Osteocyte (in vitro differentiated cells): ENCODE measurements at places on chromosomes 1 and 21. TPM values are rescaled to one million over a fixed set of nuclear protein-coding genes. Genes with fewer than 3 reads are reported as not detected.

DNA sequence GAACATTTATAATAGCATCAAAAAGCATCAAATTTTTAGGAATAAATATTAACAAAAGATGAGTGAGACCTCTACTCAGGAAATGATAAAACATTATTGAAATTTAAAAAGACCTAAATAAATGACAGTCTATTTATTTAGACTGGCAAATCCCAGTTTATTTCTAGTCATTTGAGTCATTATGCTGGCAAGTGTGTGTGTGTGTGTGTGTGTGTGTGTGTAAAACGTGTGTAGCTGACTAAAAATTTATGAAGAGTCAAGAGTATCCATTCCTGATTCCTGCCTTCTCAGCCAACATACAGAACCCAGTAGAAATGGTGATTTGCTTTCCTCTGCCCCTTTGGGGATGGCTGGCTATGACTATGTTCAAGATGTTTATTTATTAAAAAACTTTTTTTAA lies 46.2 kb downstream of the OSBPL9 start:
- H3K27ac ChIP-seq, result peak overlapping the region; percentile 29
- peaks cover 49% of the 10 kb centered on the region for H3K4me1 ChIP-seq
- no peaks in the 10 kb centered on the region for H3K36me3 ChIP-seq
- no peak overlapping the region for H3K4me3 ChIP-seq

DNA sequence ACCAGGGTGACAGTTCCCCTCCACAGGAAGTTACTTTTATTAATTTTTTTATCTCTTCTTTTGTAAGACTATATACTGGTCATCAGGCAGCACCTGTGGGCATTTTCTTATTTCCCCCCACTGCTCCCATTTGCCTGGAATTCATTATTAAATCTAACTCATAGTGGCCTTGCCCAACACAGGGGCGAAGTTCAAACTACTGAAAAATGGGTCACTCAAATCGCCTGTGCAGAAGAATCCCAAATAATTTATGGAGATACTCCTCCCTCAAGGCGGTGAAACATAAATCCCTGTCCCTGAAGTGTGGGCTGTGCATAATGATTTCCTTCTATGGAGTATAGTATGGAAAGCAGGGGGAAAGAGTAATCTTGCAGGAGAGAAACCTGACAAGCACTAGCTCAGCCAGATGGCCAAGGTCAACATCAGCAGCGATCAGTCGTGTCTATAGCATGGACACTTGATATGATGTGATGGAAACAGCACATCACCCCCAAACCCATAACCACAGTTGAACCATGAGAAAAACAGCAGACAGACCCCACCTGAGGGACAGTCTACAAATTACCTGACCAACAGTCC lies 7.9 kb downstream of the CAMK2N1 start:
- H3K36me3 ChIP-seq, result no peaks in the 10 kb centered on the region
- no peak overlapping the region for H3K27ac ChIP-seq
- no peak overlapping the region for H3K4me3 ChIP-seq
- H3K4me1 ChIP-seq, result peaks cover 49% of the 10 kb centered on the region

DNA sequence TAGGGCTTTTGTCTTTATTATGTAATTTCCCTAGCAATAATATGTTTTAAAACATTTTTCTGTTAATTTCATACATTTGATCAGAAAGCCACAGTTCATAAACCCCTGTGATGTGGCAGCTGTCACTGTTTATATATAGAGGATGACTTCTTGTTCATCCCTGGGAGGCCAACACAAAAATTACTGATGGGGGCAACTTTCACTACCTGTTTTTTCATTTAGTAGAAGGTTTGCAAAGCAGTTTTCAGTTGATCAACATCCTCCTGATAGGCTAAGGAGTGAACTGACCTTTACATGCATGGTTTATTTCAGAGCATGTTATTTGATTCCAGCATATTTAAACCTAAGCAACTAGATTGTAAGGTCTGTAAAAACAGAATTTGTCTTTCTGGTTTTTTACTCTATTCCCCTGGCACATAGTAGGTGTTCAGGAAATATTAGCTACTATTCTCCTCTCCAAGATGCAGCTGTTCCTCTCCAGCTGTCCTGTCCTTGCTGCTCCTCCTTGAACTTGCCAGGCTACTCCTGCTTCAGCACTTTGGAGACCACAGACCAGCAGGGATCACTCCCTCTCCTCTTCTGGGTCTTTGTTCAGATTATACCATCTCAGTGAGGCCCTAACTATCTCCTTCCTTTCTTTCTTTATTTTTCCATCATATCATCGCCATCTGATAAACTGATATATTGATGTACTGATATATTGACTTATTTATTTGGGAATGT lies 54.7 kb downstream of the ROR1 start:
- H3K27ac ChIP-seq, result no peak overlapping the region
- H3K27me3 ChIP-seq, result peaks cover 2% of the 10 kb centered on the region
- no peaks in the 10 kb centered on the region for H3K36me3 ChIP-seq
- no peak for DNase-seq

DNA sequence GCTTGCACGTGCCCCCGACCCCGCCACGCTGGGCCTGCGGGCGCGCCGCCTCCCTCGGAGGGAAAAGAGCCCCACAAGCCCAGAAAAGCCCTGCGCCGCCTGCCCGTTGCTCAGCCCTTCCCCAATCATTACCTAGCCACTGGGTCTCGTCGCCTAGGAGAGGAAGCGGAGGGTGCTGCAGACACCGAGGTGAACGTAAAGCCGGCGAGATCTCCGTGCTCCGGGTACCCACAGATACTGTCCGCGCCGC lies at the start of gene ENO1:
Gene ENO1 (minus strand): TSS at position 239 of the 250 bp plus-strand sequence. CDS start 3,778 bp downstream, outside the sequence.
- no peak for DNase-seq
- peak within 1 kb of the TSS; percentile 93 for H3K4me3 ChIP-seq
- peaks cover 53% of the 10 kb centered on the region for H3K4me1 ChIP-seq
- no peaks in the 10 kb centered on the region for H3K27me3 ChIP-seq
- peak within 1 kb of the TSS; percentile 97 for H3K27ac ChIP-seq
- H3K36me3 ChIP-seq, result peaks cover 8% of the 10 kb centered on the region

Gene KPRP
- total RNA-seq, result not detected in 2 replicates

GRCh38 chr1:87647430-87648177 lies 318.9 kb downstream of the LMO4 start:
- no peak overlapping the region for H3K4me3 ChIP-seq
- no peak overlapping the region for H3K27ac ChIP-seq
- H3K27me3 ChIP-seq, result peaks cover 2% of the 10 kb centered on the region
- H3K4me1 ChIP-seq, result peaks cover 1% of the 10 kb centered on the region
- H3K36me3 ChIP-seq, result no peaks in the 10 kb centered on the region
- DNase-seq, result no peak

DNA sequence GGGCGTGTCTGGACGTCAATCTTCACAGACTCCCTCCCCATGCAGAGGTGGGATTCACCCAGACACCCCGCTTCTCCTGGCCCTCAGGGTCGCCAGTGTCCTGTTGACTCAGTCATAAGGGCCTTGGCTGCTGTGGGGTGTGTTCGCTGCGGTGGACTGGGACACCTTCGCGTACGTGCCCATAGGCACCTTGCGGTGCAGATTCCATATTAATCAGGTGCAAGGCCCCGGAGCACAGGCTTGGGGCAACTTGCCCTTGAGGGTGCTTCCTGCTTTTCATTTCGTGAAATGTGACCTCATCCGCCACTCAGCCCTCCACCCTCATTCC lies 398 bp upstream of the SLC30A10 start:
- peaks cover 43% of the 10 kb centered on the region for H3K27me3 ChIP-seq
- H3K4me3 ChIP-seq, result peak overlapping the region; percentile 61
- H3K27ac ChIP-seq, result no peak overlapping the region
- no peaks in the 10 kb centered on the region for H3K36me3 ChIP-seq
- peaks cover 14% of the 10 kb centered on the region for H3K4me1 ChIP-seq

Gene FCGR2B
- total RNA-seq, result not detected in 2 replicates

GRCh38 chr1:40508375-40509341 lies at the start of gene EXO5:
Gene EXO5, plus strand, starts transcription at chr1:40508767. Its CDS starts 5,778 bp downstream, at chr1:40514545.
- no peaks in the 10 kb centered on the region for H3K27me3 ChIP-seq
- peaks cover 26% of the 10 kb centered on the region for H3K36me3 ChIP-seq
- H3K4me3 ChIP-seq, result peak within 1 kb of the TSS; percentile 88

DNA sequence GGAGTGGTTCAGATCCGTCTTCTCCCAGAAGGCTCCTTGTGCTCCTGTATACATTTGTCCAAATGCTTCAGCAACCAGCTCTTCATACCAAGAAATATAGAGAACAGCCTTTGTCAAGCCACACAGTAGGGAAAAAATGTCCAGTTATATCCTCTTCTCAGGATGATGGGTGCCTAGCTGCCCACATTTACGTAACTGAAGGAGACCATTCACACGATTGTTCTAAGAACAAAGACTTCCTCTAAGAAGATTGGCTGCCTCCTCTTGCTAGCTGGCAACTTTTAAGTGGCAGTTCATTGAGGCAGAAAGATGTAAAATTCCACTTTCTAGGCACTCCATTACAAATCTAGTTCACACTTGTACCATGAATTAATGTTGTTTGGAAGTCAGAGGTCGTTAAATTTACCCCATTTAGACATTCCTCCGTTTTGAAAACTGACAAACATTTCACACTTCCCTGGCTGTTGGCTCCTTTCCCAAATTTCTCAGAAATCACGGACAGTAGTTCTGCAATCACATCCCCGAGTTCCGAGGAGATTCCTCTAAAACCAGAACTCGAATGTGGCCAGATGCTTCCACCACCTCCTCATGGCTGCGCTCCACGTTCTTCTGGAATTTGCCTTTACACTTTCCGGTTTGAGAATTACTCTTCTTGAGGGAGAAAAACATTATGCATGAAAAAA lies 45.6 kb upstream of the CSF1 start:
- H3K27ac ChIP-seq, result peak overlapping the region; percentile 45
- peaks cover 18% of the 10 kb centered on the region for H3K4me1 ChIP-seq
- H3K27me3 ChIP-seq, result peaks cover 2% of the 10 kb centered on the region
- no peak overlapping the region for H3K4me3 ChIP-seq

Gene ODR4
- total RNA-seq, result 17.0 and 19.5 TPM in 2 replicates

Gene RPS6KA1
- total RNA-seq, result 4.4 TPM in 2 replicates

Gene AMY1B
- total RNA-seq, result not detected in 2 replicates

DNA sequence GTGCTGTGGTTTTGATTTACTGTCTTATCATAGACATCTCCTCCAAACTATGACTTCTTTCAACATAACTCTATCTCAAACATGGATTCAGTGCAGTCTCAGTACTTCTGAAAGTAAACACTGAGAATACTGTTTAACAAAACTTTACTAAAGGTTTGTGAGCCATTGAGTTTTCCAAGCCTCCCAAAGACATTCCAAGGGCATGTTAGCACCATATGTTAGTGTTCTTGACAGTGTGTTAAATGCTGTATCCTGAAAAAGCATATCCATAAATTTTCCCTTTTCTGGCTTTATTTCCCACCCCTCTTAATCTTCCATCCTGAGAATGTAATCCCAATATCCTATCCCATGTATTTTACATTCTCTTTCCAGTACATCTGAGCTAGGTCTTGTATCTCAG lies 446.8 kb upstream of the CXADR start:
- H3K27ac ChIP-seq, result no peak overlapping the region
- H3K4me3 ChIP-seq, result no peak overlapping the region
- H3K27me3 ChIP-seq, result no peaks in the 10 kb centered on the region
- DNase-seq, result no peak
- no peaks in the 10 kb centered on the region for H3K36me3 ChIP-seq

DNA sequence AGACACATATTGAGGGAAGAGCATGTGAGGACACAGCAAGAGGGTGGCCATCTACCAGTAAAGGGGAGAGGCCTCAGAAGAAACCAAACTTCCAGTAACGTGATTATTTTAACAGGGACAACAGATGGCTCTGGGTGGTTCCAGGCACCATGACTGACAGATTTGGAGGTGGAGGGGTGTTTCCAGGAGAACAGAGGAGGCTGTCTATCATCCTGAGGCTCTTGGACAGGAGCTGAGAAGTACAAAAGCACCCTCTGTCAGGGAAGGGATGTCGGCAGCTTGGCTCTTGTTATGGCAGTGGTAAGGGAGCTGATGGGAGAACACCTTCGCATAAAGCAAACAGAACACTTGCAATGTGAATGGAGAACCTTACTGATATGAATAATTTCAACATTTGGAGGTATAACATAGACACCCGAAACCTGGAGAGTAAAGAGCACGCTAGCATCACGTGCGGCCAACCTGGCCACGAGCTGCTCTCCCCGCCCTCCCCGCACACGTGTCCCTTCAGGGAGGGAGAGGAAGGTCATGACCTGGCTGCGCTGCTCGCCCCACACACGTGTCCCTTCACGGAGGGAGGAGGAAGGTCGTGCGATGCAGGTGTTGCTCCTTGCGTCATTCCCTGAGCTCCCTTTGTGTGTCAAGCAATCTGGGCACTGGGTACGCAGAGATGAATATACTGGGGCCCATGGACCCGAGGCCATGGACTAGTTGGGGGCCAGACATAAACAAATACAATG lies 37.5 kb upstream of the NLRP3 start:
- H3K27me3 ChIP-seq, result peaks cover 24% of the 10 kb centered on the region
- no peak for DNase-seq
- H3K27ac ChIP-seq, result no peak overlapping the region
- H3K4me1 ChIP-seq, result peaks cover 4% of the 10 kb centered on the region
- H3K36me3 ChIP-seq, result no peaks in the 10 kb centered on the region

GRCh38 chr1:19737104-19737825 lies 62.5 kb downstream of the TMCO4 start:
- no peaks in the 10 kb centered on the region for H3K27me3 ChIP-seq
- H3K4me3 ChIP-seq, result no peak overlapping the region

GRCh38 chr1:43582162-43582566 lies 51.5 kb downstream of the PTPRF start:
- peaks cover 6% of the 10 kb centered on the region for H3K36me3 ChIP-seq
- H3K4me1 ChIP-seq, result peaks cover 21% of the 10 kb centered on the region
- no peaks in the 10 kb centered on the region for H3K27me3 ChIP-seq
- DNase-seq, result no peak
- no peak overlapping the region for H3K4me3 ChIP-seq

GRCh38 chr1:167057241-167057688 lies 32.9 kb downstream of the GPA33 start:
- peaks cover 18% of the 10 kb centered on the region for H3K27me3 ChIP-seq
- H3K4me3 ChIP-seq, result no peak overlapping the region
- H3K36me3 ChIP-seq, result no peaks in the 10 kb centered on the region

Gene SLX9
- total RNA-seq, result 30.4 and 33.1 TPM in 2 replicates

GRCh38 chr1:230807561-230808280 lies 60.5 kb downstream of the CAPN9 start:
- H3K27me3 ChIP-seq, result no peaks in the 10 kb centered on the region
- DNase-seq, result peak; percentile 23
- no peaks in the 10 kb centered on the region for H3K36me3 ChIP-seq

DNA sequence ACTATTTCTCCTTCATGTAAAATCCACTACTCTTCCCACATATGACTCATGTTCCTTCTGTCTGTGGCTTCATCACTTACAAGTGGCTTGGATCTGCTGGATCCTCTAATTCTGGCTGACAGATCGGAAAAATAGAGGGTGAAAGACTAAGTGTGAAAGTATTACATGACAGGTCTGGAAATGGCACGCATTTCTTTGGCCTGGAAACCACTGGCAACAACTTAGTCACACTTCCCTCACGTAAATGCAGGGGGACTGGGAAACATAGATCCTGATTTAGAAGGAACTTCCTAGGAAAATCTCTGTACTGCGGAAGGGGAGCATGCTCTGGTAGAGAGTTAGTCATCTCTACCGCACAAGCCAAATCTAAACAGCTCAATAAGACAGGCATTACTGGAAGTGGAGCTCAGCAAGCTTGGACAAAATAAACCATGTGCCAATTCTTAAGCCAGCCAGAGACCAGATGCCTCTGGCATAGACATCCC lies 305.4 kb upstream of the PTBP2 start:
- no peaks in the 10 kb centered on the region for H3K27me3 ChIP-seq
- DNase-seq, result no peak
- no peak overlapping the region for H3K4me3 ChIP-seq
- H3K27ac ChIP-seq, result peak overlapping the region; percentile 87
- H3K36me3 ChIP-seq, result no peaks in the 10 kb centered on the region
- peaks cover 32% of the 10 kb centered on the region for H3K4me1 ChIP-seq

Gene TTC24
- total RNA-seq, result not detected in 2 replicates

- H3K4me1 ChIP-seq, result peaks cover 75% of the 10 kb centered on the region
- H3K36me3 ChIP-seq, result no peaks in the 10 kb centered on the region
- H3K4me3 ChIP-seq, result no peak overlapping the region
- DNase-seq, result no peak
- peak overlapping the region; percentile 94 for H3K27ac ChIP-seq
These were observed 25.7 kb downstream of the HSPG2 start for GRCh38 chr1:21911205-21912001.
